ENCODE measurements at places on chromosomes 3 and 15.
A peak's percentile ranks its signal among the peaks of the same experiment; 100 is the strongest.

- DNase-seq = no peak
Measured at GRCh38 chr15:67585681-67586080, 43.2 kb downstream of the MAP2K5 start.

- DNase-seq = no peak
Measured at GRCh38 chr15:79009379-79009778, 64.5 kb upstream of the CTSH start.

DNA sequence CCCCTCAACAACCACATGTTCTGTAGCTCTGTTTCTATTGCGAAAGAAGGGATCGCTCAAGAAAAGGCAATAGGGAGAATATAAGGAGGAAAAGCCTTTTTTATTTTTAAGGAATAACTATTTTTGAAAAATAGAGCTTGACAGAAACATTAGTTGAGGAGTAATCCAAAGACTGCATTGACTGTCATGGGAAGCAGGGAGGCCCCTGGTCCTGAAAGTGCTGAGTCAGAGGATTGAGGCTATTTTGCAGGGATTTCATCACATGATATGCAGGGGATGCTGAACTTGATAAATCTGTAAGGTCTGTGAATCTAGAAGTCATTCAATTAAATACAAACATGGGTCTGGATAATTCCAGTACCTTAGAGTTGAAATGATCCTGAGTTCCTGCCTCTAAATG lies 92.0 kb downstream of the MTHFS start:
- DNase-seq = no peak

GRCh38 chr3:16132928-16133327 lies 41.6 kb upstream of the GALNT15 start:
- DNase-seq = peak; percentile 64

- no peak for DNase-seq
Measured at GRCh38 chr15:93042211-93042610, 46.8 kb downstream of the RGMA start.

DNA sequence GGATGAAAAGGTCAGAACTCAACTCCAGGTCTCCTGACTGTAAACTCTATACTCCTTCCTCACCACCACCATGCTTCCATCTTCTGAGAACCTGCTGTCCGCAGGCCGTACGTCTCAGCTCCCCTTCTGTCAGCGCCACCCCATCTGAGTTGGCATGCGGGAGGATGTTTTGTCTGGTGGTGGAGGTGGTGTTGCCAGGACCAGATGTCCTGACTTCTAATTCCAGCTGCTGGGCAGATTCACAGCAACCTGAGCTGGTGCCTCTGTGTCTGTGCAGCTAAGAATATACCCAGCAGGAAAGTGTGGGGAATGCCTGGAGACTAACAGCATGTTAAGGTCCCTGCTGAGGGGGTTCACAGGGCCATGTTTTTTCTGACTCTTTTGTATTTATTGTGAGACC lies 23.2 kb downstream of the PLA1A start:
- DNase-seq = no peak

DNA sequence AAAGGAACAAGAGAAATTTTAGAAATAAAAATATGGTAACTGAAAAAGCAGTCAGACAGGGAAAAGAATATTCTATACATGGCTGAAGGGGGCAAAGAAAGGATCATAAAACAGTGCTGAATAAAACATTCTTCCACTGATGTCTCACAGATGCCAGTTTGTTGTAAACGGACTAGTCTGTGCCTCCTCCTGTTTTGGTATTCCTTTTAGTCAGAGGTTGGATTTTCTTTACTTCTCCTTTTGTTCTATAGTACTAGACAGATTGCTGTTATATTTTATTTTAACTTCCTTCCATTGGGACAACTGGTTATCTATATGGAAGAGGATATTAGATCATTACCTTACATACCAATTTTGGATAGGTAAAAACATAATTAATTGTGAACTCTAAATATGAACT lies 16.0 kb upstream of the GNB5 start:
- DNase-seq = no peak

DNA sequence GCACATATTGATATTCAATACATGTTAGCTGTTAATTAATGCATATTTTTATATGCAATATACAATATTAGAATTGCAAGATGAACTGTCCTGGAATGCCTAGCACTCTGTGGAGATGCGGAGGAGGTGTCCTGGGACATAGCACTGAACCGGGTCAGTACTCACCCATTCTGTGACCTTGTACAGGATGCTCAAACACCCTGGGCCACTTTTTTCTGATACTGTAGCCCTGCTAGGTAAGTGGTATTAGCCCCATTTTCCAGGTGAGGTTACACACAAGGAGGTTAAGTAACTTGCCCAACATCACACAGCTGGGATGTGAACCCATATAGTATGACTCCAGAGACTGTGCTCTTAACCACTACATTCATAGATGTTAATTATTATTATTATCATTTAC lies 1.7 kb upstream of the MAGEF1 start:
- DNase-seq = no peak

DNA sequence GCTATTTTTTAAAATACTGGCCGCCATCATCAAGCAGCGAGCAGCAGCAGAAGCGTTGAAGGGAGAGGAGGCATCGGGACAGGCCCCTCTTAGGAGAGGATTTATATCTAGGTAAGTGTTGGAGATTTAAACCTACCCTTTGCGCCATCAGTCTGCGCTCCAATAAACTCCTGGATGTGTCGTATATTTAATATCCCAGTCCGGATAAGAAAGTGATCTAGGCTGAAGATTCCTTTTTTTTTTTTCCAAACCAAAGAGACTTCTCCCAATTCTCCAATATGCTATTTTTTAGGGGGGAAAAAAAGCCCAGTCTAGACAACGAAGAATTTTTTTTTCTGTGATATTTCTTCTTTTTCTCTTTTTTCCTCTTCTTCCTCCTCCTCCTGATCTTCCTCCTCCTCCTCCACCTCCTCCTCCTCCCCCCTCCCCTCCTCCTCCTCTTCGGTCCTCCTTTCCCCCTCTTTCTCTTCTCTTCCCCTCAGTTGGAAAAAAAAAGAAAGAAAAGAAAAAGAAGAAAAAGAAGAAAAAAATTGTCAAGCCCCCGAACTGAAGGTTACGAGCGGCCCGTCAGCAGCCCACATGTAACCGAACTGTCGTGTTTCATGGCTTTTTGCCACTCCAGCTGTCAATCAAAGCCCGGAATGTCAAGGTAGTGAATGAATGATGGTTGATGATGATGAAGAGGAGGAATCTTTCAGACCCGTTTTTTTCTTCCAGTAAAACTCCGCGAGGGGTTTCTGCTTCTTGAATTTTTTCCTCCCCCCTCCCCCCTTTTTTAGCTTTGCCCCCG lies 835 bp downstream of the MEIS2 start:
- DNase-seq = no peak

DNA sequence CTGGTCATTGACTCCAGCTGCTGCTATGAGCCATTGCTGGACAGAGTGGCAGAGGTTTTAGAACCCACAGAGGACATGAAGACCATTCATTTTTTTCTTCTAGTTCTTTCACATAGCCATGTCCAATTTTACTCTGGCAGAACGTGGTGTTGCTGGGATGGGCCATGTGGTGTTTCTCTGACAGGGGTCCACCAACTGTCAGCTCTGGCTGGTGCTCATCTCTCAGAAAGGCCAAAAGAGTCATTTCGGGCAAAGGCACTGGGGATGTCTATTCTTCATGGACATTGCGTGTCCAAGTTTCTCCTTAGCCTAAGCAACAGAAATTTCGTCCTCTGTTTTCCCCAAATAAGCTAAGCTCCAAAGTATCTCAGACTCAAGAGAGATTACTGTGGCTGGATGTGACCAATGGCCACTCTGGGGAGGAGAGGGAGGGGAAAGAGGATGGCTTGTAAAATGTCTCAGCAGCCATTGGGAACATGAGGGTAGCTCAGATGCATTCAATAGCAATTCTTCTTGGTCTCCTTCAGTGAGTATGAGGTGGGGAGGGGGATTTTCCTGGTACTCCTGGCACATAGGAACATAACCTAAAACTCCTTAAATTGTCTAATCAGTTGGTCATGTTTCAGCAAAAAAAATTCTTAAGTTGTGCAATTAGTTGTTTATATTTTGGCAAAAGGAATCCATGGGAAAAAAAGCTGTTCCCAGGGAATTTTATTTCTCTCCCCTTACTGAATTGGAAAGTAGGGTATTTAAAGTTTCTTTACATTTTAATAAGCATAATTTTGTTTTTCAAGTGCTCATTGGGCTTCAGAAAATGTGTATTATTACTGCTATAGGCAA lies 131.6 kb upstream of the MITF start:
- DNase-seq = no peak

DNA sequence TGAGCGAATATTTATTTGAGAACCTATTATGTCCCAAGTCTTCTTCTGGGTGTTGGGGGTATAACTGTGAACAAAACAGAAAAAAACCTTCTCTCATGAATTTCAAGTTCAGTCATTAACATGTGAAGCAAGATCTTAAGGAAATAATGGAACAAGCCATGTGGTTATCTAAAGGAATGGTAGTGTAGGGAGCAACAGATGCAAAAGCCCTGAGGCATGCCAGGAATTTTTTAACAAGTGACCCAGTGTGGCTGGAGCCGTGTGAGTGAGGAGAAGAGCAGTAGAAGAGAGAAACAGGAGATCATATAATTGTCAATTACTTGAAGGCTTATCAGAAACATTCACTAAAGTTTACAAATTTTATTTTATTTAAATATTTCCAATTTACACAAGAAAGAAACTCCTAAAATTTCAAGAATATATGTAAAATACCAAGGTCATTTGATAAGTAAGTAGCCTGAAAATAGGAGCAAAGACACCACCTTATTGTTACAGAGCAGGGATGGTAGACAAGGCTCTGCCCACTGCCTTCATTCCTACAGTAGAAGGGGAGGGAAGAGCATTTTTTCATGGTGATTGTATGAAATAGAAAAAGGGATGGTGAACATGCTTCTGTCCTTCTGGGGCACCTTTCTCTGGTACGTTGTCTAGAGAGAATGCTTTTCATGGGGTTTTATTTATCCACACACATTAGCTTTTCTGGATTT lies 345.1 kb downstream of the PLOD2 start:
- no peak for DNase-seq

DNA sequence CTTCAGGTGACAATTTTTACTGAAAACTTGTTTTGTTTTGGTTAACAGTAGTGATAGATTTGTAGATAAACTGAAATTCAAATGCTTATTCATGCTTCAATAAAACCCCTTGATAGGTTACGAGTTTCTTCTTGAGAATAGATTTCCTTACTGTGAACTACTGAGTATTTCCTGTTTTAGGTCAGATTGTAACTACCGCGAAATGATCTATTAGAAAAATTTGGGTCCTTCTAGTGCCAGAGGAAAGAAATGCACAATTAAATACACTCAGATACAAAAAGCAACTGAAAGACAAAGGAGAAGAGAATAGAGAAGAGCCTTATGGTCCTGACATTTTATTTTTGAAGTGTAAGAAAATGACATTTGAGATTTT lies 251.7 kb upstream of the TBL1XR1 start:
- no peak for DNase-seq

- DNase-seq = no peak
Measured at GRCh38 chr3:127645371-127646015, 16.5 kb downstream of the PODXL2 start.

GRCh38 chr15:38154837-38155236 lies 97.8 kb upstream of the SPRED1 start:
- DNase-seq = no peak

DNA sequence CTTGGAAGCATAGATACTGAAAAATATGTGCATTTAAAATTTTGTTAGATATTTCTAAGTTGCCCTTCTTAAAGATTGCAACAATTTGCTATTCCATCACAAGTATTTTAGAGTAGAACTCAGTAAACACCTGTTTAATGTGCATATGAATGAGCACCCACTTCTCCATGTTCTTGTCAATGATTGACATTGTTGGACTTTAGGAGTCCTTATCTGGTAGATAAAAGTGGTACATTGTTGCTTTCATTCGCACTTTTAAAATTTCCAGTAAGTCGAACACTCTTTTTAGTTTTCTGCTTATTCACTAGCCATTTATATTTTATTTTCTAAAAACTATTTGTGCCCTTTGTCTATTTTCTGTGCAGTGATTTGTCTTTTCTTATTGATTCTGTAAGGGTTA lies 478.3 kb downstream of the SOX2 start:
- no peak for DNase-seq

DNA sequence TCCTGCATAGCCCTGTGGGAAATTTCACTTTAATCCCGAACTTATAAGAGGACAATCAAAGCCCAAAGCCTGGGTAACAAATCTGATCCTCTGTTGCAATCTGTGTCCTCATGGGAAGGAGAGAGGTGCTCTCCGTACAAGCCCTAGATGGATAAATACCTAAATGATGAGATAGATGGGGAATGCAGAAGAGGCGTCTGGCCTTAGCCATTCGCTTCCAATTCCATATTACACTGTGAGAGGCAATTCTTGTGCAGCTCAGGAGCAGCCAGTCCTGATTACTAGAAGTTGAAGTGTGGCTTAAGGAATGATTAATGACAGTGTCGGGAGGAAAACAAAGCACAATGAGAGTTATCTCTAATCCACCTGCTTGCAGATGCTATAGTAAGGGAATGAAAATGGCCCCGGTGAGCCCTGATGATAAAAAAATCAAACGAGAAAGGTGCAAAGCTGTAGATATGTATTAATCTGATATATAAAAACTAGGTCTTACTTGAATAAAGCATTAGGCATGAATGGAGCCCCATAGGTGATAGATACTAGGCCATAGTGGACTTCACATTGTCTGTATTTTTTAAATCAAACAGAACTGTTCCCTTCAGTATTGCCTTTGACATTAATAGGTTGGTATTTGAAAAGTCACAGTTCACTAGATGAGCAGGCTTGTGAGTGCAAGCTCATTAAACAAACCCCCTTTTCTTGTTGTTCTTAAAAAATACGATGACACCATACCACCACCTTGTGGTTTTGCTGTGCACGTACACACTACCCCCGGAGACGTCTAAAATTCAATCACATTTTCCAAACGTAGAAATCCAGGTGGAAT lies 54.2 kb upstream of the TMCO5A start:
- DNase-seq = peak; percentile 74

- DNase-seq = peak; percentile 68
Measured at GRCh38 chr3:128993461-128994172, at the start of gene CFAP92. CFAP92 (minus strand) TSS chr3:128994076; CDS start chr3:128993304, 772 bp downstream.

All from cardiac fibroblast (primary cell).